IMR-90 (cell line): ENCODE measurements at places on chromosomes 1 and 21. TPM values are rescaled to one million over a fixed set of nuclear protein-coding genes. Genes with fewer than 3 reads are reported as not detected.
A peak's percentile ranks its signal among the peaks of the same experiment; 100 is the strongest.

- DNase-seq, result peak; percentile 54
Measured at GRCh38 chr1:10399444-10399941, 629 bp downstream of the PGD start.

GRCh38 chr21:25387665-25388064 lies 219.6 kb downstream of the MRPL39 start:
- DNase-seq, result no peak

- DNase-seq, result no peak
Measured at GRCh38 chr1:36143424-36143823, 5.9 kb downstream of the TRAPPC3 start.

DNA sequence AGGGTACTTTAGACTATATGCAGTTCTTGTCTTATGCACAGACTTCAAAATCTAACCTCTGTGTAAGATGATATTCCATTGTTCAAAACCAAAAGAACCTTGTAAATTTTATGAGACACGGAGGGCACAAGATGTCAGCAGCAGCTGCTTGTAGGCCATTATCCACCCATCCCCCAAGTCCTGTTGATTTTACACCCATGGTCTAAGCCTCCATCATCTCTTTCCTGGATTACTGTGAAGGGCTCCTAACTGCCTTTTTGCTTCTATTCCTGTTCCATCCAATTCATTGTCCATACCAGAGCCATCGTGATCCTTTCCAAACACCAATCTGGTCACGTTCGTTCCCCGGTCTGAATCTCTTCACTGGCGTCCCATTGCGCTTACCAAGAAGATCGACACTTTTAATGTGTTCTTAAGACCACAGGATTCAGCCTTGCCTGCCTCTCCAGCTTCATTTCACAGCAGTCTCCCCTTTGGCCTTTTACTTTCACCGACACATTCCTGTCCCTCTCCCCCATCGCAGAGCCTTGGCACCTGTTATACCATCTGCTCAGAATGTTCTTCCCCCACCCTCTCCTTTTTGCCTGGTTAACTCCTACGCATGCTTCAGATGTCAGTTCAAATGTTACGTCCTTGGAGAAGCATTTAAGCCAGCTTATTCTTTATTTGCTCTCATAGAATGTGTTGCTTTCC lies 107.3 kb upstream of the POU3F1 start:
- no peak for DNase-seq

- DNase-seq, result no peak
Measured at GRCh38 chr1:119481951-119482350, 25.1 kb upstream of the HSD3B1 start.

DNA sequence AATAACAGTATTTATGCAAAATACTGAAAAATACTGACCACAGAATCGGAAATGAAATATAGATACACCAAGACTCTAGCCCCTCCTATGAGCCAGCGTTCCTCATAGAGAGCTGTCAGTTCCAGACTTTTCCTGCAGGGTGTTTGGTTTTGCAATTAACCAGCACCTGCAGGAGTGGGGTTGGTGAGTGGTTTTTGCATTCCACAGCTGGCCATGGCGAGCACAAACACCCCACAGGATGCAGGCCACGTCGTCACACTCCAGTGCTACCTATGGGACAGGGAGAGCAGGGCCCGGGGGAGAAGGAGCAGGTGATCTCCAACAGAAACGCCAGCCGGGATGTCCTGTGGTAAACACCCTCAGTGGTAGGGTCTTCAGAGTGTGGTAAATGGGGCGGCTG lies 94.1 kb downstream of the ERG start:
- DNase-seq, result no peak

GRCh38 chr1:35032384-35032739 lies 617 bp upstream of the ZMYM6 start:
- DNase-seq, result no peak

DNA sequence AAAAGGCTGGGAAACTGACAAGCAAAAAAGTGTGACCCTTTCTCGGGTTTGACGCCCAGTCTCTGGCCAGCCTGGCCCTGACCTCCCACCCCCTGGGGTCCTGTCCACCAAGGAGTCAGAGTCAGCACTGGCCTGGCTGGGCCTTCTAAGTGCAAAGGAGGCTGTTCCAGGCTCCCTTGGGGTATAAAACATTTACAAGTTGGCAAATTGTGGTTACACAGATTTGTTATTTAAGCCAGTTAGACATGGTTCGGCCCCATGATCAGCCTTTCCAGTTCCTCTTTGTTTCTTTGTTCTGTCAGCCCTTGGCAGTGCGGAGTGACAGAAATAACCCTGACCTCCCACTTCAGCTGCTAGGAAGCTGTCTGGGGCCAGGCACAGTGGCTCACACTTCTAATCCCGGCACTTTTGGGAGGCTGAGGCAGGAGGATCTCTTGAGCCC lies 161.6 kb upstream of the RAB4A start:
- DNase-seq, result no peak

- DNase-seq, result peak; percentile 29
Measured at GRCh38 chr1:227885648-227886502, 61.9 kb downstream of the WNT9A start.

DNA sequence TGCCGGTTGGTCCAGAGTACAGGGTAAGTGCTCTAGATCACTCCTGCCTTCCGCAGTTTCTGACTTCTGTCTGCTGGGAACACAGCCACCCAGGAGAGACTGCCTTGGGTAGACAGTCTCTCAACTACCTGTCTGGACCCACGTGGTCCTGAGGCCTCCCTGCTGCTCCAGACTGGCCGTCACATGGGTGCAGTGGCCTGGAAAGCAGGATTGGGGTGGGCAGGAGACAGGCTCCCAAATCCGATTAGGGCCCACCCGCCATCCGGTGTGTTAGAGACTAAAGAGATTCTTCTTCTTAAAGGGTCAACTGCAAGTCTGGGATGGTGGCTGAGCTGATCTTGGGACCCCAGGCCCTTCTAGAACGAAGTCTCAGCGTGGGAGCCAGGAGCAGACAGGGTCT lies 105.5 kb downstream of the EBNA1BP2 start:
- DNase-seq, result no peak

TSPAN2 gene
- 0.18 and 0.83 TPM in 2 replicates for total RNA-seq

XCL1 gene
- total RNA-seq, result not detected in 2 replicates

ADGRL4 gene
- total RNA-seq, result 3.2 and 8.6 TPM in 2 replicates

DIRAS3 gene
- 8.3 and 8.6 TPM in 2 replicates for total RNA-seq

ADAMTS5 gene
- 0.54 and 1.1 TPM in 2 replicates for total RNA-seq

CKS1B gene
- total RNA-seq, result 129 and 140 TPM in 2 replicates
